Skin of body (tissue), 3 donors: ENCODE measurements at places on chromosomes 5 and 9. TPM values are rescaled to one million over a fixed set of nuclear protein-coding genes. Genes with fewer than 3 reads are reported as not detected.
A peak's percentile ranks its signal among the peaks of the same experiment; 100 is the strongest.

GRCh38 chr9:69502671-69503301, 169.4 kb downstream of the APBA1 start:
- DNase-seq: no peak

- DNase-seq: peak; percentile 89
These were observed 19.0 kb downstream of the NEURL1B start for GRCh38 chr5:172659909-172660628.

The ENTREP1 gene
- total RNA-seq: 6.7 TPM

The LCN9 gene
- not detected for total RNA-seq

The PRSS3 gene
- 6.9 TPM for total RNA-seq

DNA sequence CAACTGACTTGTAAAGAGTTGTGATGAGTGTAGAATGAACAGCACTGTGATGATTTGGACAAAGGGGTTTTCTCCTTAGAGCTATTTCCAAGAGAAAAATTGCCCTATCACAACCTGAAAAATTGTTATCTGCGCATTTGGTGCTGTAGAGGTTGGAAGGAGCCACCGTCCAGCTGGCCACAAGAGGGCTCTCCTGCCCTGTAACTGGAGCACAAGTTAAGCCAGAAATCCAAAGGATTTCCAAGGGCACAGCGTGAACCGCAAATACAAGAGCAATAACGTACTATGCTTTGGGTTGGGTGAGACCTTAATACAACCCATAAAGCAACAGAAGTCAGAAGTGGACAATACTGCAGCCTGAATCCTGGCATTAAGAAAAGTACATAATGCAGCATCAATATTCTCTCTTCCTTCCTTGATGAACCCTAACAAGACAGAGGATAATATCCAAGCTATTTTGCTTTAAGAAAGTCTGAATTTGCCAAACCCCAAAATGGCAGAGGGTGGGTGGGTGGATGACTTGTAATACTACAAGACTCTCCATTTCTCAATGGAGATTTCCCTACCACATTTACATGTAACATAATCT, 56.8 kb upstream of the SMIM32 start:
- DNase-seq: peak; percentile 26

- no peak for DNase-seq
These were observed 70.6 kb downstream of the SPIN1 start for GRCh38 chr9:88458716-88459465.

GRCh38 chr5:74491586-74491985, 148.9 kb downstream of the ENC1 start:
- no peak for DNase-seq

- DNase-seq: no peak
These were observed 212.6 kb upstream of the MSX2 start for GRCh38 chr5:174511714-174512253.

GRCh38 chr5:138596105-138596881, 21.1 kb upstream of the HSPA9 start:
- DNase-seq: no peak

GRCh38 chr5:32814141-32814540, 103.0 kb downstream of the NPR3 start:
- no peak for DNase-seq

DNA sequence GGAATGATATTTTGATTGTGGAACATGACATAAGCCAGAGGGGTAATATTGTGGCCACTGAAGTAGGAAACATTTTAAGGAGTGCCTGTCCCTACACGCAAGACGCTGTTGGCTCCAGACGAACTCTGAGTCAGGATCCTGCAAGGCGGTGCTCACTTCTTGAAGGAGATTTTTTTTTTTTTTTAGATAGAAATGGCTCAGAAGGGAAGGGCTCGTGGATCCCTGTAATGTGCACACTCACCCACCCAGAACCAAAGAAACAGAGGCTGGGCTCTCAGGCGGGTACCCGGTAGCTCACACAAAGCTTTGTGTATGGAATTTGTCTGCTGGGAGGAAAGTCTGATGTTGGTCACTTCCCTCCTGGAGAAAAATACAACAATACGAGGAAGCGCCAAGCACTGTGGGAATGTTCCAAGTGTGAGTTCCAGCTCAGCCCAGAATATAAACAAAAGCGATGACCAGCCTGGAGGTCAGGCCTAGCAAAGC, 25.7 kb downstream of the RAPGEF1 start:
- DNase-seq: no peak

- DNase-seq: no peak
These were observed 175.6 kb upstream of the TLE4 start for GRCh38 chr9:79396168-79396567.

The BAAT gene
- total RNA-seq: not detected

GRCh38 chr5:81303563-81303962, 2.2 kb downstream of the ZCCHC9 start:
- DNase-seq: no peak

DNA sequence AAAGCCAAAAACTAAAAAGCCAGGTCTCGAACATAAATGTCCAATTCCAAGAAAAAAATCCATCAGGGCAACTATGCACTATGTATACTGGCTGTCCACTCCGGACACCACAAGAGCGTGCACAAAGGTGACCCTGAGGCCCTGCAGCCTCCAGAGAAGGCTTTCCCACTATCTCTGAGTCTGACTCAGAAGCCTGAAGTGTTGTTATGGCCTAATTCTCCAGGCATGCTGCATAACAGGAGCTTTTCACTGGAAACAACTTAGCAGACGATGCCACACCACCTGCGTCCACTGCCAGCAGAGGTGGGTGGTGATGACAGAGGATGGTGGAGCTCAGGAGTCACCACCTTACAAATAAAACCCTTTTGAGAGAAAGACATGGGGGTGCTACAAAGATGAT, 63.7 kb downstream of the HABP4 start:
- DNase-seq: no peak

DNA sequence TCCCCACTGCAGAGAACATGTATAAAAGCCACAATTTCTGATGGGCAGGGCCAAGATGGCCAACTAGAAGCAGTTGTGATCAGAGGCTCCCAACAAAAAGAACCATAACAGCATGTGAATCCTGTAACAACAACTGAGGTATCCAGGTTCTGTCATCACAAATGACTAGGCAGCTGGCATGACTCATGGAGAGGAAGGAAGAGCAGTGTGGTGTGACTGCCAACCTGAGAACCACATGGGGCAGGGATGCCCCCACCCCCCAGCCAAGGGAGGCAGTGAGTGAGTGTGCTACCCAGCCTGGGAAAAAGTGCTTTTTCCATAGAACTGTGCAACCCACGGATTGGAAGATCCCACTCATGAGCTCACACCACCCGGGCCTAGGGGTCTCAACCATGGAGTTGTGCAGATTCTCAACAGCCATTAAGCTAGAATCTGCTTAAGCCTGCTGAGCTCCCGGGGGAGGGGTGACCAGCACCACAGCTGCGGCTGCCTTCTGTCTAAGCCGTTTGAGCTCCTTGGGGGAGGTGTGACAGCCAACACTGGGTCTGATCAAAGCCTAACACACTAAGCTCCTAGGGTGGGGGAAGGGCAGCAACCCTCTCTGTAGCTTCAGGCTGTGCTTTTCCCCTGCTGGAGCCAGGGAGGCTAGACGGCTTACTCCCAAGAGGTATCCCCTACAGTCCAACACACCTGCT, 80.1 kb upstream of the DMAC1 start:
- no peak for DNase-seq

The SLCO6A1 gene
- not detected for total RNA-seq

The FBP2 gene
- total RNA-seq: 5.5 TPM

DNA sequence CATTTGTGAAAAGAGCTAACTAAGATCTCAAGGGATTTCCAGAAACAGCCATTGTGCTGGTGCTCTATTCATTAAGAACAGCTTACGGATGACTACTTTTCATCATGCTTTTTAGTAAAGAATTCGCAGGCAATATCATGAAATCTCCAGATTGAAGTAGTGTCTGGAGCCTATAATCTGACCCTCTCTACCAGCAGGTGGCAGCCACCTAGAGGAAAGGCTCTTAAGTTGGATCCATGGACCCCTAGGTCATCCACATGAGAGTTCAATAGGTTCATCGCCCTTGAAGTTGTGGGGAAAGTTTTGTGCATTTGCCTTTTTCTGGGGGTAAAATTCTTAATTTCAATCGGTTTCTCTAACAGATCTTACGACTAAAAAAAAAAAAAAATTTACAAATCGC, 82.3 kb downstream of the SLC1A3 start:
- no peak for DNase-seq

DNA sequence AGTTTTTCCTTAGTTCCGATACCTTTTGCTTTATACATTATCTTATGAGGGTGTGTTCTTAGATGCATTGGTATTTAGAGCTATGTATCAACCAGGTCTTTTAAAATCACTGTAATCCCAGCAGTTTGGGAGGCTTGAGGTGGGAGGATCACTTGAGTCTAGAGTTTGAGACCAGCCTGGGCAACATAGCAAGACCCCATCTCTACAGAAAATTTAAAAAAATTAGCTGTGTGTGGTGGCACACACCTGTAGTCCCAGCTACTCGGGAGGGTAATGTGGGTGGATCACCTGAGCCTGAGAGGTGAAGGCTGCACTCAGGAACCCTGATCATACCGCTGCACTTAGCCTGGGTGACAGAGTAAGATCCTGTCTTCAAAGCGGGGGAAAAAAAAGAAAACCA, 15.1 kb downstream of the SPIN1 start:
- no peak for DNase-seq

DNA sequence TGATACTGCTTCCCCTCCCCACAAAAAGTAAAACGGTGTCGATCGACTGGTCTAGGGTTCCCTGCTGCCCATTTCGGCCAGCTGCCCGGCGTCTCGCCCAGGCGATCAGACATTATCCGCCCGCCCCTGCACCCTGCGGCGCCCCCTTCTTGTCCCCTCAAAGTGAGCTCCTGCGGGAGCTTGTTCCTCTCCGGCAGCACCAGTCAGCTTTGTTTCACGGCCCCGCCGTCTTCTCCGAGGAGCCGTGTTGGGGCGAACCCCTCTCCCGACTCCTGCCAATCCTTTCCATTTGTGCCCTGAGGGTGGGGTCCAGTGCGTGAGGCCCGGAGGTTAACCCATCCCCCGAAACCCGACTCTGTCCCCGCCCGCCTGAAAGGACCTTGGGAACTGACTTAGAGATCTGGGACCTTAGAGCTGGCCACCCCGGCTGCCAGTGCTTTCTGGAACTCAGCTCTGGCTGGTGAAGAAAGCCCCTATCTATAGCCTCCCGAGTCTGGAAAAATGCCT, 518 bp downstream of the UBE2B start:
- DNase-seq: peak; percentile 7

DNA sequence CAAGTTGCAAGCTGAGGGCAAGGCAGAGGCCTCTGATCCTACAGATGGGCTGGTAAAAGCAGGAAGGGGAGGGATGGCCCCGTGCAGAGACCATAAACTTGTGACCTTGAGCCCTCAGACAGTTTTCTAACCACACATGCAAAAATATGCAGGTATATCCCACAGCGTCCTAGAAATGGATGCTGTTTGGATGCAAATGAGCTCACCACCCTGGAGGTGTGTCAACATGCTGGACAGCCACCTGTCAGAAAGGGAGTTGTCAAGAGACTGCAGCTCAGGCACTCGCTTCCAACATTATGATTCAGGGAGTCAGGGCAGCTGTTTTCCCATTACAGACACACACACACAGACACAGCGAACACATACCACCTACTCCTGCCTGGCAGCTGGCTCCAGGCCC, 97.3 kb upstream of the PANK3 start:
- no peak for DNase-seq

DNA sequence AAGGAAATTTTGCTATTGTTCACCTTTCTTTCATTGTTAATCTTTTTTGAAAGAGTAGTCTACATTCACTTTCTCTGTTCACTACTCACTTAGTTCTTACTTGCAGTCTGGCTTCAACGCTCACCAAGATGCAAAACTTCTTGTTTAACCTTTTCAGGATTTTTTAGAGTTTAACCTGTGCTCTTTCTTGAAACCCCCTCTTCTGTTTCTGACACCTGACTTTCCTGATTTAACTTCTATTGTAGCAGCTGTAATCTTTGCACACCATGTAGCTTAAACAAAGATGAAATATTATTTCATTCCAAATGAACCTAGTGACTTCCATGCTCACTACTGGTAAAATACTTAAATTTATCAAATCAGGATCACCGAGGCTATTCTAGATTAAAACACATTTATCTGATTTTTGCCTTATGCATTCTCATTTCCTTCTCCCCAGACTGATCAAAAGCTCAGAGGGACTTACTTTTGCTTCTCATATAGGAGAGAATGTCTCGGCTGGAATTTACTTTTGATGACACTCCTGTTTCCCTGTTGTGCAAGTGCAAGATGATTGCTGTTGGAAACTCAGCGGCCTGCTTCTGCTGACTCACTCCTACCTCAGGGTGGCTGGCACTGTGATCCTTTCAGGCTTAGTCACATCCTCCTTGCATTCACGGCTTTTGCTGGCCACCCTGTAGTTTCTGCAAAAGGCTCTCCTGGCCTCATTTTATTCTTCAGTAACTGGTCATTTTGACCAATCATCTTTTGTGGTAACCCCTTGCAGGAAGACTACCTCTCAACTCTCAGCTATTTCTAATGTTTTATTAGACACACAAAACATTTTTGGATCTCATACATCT, 109.3 kb upstream of the IFNE start:
- DNase-seq: no peak

The MEIKIN gene
- total RNA-seq: not detected

DNA sequence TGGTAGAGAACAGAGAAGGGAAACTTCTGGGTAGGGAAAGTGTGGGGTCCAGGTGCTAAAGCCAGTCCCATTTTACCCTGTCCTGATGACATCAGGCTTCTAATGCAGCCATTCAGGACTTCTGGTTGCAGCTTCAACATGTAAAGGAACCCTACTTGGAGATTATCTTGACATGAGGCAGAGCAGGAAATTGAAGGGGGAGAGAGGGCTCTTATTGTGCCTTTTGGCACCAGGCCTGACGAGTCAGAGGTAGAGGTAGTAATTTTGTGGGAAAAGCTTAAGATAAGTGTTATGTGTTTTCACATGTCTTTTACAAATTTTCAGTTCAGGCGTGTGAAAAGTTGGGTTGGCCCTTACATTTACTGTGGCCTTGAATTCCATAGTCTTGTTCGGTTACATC, 102.4 kb upstream of the APC start:
- no peak for DNase-seq

GRCh38 chr9:38017149-38017884, 51.7 kb downstream of the SHB start:
- peak; percentile 48 for DNase-seq

- no peak for DNase-seq
These were observed 340.0 kb downstream of the GABRG2 start for GRCh38 chr5:162407614-162408013.

DNA sequence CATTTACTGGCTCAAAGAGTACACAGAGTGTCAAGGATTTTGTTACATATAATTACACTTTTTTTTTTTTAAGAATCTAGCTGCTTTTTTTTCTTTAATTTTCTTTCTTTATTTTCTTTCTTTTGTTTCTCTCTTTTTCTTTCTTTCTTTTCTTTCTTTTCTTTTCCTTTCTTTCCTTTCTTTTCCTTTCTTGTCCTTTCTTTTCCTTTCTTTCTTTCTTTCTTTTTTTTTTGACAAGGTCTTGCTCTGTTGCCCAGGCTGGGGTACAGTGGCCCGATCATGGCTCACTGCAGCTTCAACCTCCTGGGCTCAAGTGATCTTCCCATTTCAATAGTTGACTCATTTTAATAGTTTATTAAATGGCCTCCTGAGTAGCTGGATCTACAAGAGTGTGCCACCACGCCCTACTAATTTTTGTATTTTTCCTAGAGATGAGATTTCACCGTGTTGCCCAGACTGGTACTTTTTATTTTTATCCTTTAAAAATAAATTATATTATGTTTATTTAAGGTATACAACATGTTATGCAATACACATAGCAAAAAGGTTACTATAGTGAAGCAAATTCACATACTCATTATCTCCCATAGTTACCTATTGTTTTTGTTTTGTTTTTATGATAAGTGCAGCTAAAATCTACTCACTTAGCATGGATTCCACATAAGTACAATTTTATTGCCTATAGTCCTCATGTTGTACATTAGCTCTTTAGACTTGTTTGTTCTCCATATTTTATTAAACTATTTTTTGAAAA, 381.5 kb upstream of the KLF4 start:
- peak; percentile 7 for DNase-seq
